ENCODE measurements at places on chromosomes 5 and 9.

DNA sequence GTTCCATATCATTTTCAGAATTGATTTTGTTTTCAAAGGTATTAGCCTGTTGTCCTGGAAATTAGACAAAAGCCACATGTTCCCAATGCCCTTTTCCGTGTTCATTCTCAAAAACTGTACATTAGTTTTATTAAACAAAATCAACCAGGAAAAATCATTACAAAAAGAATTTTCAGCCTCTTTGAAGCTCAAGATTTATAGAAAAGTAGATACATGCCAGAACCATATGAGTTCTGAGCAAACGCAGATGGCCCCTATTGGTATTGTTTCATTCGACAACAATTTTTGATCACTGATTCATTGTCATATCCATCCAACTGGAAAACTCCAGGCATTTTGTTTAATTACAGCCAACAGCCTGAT lies 148.5 kb upstream of the GRAMD2B start:
- DNase-seq = no peak

GRCh38 chr5:60835554-60835953 lies 8.5 kb downstream of the ELOVL7 start:
- no peak for DNase-seq

DNA sequence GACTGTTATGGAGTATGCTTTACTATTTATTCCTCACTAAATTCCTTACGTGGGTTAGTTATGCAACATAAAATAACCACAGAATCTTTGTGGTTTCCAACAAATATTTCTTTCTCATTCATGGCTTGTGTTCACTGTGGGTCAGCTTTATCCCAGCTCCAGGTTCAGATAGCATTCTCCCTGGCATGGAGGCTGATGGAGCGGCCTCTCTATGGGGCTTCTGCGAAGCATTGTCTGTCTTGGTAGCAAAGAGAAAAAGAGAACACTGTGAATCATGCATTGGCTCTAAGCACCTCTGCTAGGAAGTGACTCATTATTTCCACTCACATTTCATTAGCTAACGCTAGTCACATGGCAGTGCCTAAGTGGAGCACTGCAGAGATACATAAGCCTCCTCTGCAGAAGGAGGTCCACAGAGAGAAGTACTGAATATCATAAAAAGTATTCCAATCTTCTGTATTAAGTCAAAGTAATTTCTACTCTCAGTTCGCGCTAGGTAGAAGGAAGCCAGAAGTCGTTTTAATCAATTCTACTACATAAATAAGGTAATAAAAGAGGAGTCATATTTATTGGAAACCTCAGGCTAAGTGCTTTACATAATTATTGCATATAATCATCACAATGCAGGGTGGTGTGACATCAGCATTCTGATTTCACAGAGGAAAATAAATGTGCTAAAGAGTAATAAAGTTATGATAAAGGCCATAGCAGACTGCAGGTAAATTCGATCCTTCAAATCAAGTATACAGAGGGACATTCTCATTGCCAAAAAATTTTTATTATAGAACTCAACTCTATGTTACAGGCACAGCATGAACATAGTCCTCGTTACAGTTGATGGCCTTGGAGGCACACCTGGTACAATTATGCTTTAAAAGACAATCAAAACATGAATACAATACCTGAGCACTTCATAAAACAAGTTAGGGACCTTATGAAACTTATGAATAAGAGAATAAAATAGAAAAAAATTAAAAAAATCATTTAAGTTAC lies 531.1 kb downstream of the CETN3 start:
- no peak for DNase-seq

DNA sequence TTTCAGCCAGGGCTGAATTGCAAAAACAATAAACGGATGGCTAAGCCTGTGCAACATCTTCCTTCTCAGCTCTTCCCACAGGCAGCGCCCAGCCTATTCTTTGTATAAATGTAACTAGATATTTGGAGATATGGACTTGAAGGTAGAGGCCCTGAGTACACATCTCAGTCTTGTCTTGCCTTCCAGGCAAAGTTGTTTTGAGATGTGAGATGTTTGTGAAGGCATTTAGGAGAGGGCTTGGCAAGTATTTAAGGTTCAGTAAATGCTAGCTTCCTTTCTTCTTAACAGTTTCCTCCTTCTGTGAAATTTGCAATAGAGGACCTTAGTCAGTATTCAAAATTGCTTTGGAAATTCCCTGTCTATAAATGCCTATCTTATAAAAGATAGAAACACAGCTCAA lies 228.8 kb downstream of the NR2F1-AS1 start:
- DNase-seq = no peak

GRCh38 chr9:117526674-117527073 lies 111.8 kb upstream of the ASTN2 start:
- DNase-seq = no peak

DNA sequence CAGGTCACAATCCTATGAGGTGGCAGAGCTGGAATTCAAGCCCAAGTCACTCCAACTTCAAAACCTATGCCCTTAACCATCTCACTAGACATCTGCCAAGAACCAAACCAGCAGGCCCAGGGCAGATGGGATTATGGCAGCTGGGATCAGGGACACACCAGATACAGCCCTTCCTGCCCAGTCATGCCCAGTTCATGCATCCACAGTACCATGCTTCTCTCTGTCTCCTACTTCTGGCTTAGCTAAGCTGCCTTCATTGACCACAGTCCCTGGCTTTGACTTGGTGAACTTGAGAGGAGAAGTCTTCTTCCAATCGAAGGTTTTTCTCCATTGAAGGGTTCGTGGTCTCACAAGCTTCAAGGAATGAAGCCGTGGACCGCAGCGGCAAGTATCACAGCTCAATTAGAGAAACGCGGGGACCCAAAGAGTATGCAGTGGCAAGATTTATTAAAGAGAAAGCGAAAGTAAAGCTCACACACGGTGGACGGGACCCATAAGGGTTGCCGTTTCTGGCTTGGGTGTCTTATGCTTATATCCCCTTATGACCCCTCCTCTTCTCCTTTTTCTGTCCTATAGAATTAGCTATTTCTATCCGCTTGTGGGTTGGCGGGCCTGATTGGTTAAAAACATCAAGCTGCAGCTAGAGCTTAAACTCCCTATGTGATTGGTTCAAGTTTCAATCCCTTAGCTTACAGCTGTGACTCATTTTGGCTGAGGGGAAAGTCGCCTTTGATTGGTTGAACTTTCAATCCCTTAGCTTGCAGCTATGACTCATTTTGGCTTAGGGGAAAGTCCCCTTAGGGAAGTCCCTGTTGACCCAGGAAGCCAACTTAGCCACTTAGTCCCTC lies 101.2 kb downstream of the TRIM36 start:
- DNase-seq = no peak

DNA sequence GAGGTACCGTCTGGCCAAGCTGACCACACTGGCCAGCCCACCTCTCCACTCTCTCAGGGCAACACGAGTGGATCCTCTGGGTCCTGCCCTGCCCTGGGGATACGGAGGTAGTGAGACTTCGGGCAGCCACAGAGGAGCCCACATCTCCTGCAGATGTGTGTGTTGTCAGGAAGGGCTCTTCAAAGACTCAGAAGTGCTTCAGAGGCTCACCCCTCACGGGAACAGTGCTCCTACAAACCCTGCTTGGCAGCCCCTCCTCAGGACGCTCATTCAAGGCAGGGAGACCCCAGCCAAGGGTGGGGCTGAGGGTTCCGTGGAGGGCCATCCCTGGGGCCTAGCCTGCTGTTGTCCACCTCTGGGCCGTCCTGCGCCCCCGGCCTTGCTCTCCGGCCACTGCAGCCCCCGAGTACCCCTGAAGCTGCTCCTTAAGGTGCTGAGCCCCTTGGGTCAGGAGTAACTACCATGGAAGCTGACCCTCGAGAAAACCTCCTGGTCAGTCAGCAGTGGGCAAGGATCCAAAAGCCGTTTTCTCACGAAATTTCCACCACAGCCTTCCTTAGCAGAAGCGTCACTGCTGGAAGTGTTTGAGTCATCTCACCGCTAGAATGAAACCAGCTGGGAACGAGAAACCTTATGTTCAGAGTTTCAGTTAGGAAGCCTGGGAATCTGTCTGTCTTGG lies 23.2 kb upstream of the LRRC14B start:
- no peak for DNase-seq

GRCh38 chr5:171444582-171444981 lies 25.1 kb downstream of the FGF18 start:
- DNase-seq = no peak

DNA sequence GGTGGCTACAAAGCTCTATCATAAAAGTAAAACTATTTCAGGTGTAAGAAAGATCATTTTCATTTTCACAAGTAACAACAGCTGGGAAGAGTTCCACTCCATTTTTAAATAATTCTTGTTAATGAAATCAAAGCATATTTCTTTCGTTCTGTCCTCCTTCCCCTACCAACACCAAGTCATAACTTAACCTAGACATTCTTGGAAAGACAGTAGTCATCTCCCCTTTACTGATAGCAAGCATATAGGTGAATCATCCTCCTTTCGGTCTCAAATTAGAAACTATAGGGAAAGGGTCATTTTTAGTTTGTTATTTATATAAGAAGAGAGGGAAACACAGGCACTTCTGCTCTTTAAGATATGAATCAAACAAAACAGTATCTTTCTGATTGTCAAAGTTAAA lies 38.2 kb downstream of the MPDZ start:
- DNase-seq = no peak

GRCh38 chr5:20694121-20694520 lies 706.1 kb upstream of the CDH18 start:
- DNase-seq = no peak

DNA sequence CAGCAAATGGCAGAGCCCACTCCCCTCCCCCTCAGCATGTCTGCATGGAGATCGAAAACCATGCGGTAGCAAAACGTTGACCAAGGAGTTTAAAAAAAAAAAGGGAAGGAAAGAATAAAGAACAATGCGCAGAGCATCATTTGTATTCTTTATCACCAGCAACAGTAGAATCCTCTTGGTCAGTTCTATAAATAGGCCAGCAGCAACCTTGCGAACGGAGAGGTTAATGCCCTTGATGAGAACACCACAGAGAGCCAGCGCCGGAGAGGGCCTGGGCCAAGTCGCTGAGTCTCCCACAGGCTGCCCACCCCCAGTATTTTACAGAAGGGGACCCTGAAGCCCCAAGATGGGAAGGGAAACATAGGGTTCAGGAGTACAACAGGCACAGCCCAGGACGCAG lies 22.7 kb downstream of the WHRN start:
- DNase-seq = no peak

All from retina (tissue), 1 donor.